Stimulated activated naive B cell treated with anti-CD40 and anti-IgM and Interleukin-4, amounts not matched to agents 10 μg/mL and 1 μg/mL and 100 μg/mL, for 72 hours (primary cell): ENCODE measurements at places on chromosomes 5 and 9.
A peak's percentile ranks its signal among the peaks of the same experiment; 100 is the strongest.

DNA sequence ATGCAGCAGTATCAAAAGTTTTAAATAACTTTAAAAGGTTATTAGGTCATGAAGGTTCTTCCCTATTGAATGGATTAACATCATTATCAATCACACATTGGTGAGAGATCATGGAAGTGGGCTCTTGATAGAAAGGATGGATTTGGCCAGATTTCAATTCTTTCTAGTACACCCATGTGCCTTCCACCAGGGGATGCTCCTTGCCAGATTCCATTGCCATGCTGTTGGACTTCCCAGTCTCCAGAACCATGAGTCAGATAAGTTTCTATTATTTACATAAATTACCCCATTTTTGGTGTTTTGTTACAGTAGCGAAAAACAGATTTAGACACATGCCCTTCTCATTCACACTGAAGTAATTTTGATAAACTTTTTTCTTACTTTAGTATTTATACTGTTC is 1010.6 kb upstream of the C9orf72 start:
- no peak for DNase-seq

GRCh38 chr5:124584991-124585715 is 161.3 kb downstream of the ZNF608 start:
- DNase-seq: peak; percentile 17

DNA sequence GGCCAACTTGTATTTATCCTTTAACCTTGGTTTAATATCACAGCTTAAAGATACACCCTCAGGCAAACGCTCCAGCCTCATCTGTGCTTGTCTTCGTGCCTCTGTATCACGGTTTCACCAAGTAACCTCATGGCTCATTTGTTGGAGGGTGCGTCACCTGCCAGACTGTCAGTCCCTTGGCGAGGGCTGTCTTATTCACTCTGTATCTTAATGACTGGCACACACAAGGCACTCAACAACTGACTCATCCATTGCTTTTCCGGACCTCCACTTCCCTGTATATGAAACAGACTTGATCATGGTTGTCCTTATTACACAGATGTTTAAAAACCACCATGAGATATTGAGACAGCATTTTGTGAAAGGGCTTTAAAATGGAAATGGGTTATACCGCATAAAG is 28.0 kb downstream of the LCP2 start:
- no peak for DNase-seq

- DNase-seq: no peak
Observed at GRCh38 chr9:6905850-6906375, 148.1 kb downstream of the KDM4C start.

DNA sequence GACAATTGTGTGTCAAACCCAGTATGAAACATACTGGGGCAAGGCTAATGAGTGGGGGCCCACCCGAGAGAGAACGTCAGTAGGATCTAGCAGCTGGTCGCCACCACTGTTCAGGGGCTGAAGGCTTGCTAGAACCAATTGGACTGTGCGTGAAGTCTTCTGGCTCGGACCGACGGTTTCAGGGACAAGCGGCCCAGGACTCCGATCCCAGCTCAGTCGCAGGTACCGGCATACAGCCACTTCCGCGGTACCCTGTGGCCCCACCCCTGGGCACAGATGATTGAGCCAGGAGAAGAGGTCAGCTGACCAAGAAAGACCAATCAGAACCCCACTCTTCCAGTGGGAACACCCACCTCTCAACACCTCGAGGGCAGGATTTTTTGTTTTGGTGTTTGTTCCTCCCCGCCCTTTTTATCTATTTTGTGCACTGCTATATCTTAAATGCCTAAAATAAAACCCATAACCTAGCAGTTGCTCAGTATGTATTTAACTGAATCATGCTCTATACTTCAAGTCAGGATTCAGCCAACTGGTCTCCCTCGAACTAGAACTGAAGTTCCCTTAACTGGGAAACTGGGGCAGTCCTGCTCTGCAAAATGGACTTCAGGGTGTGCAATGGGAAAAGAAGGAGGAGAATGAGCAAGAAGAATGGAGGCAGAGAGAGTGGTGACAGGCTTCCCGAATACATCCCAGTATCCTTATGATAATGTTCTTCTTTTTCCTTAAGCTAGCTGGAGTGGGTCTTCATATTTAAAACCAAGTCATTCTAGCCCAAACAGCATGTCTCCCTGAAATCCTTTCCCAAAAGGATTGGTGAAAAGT is 21.1 kb upstream of the CPEB4 start:
- DNase-seq: no peak

GRCh38 chr5:146904890-146905289 is 26.3 kb upstream of the PPP2R2B start:
- no peak for DNase-seq

- no peak for DNase-seq
Observed at GRCh38 chr9:38172586-38172985, 103.6 kb upstream of the SHB start.

DNA sequence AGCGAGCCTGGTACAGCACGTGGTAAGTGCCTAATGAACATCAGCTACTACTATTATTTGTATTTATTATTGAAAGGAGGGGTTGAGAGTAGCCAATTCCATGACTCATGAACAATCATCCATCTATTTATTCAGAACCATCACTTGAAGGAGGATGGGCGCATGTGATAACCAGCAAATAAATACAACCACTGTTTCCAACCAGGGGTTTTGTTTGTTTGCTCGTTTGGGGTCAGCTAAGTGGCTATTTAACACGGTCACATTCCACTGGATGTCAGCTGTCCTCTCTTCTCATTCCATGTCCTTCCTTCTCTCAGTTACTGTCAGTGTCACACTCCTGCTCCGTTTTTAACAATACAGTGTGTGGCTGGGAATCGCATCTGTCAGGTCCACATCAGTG is 8.6 kb downstream of the RAPGEF1 start:
- DNase-seq: no peak

DNA sequence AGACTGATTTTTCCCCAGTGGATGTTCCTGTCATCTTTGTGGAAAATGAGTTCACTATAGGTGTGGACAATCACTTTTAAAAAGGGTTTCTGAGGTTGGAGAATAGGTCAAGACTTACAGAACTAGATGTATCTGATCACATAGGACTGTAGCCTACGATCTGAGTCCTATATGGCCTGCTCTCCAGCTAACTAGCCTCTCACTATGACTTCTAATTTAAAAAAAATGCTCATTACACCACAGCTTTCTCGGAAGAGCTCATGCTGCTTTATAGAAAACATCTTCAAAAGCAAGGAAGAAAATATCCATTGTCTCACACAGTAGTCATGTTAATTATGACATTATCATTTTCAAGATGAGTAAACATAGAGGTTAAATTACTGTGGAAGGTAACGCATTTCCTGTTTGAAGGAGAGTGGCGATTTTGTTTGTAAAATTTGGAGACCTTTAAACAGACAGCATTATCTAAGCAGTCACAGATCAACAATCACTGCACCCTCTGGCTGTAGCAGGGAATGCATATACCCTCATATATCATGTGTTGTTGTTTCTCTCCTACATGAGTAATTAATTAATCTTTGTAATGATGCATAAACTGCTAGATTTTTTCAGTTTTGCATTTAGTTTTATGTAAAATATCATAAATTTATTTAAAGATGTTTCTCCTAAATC is 573.7 kb downstream of the GABRG2 start:
- no peak for DNase-seq

- peak; percentile 3 for DNase-seq
Observed at GRCh38 chr9:98944057-98944733, 488 bp downstream of the COL15A1 start.

- DNase-seq: peak; percentile 17
Observed at GRCh38 chr9:95157481-95158151, 159.9 kb downstream of the FANCC start.

- no peak for DNase-seq
Observed at GRCh38 chr9:32011049-32011448, 373.4 kb upstream of the ACO1 start.

DNA sequence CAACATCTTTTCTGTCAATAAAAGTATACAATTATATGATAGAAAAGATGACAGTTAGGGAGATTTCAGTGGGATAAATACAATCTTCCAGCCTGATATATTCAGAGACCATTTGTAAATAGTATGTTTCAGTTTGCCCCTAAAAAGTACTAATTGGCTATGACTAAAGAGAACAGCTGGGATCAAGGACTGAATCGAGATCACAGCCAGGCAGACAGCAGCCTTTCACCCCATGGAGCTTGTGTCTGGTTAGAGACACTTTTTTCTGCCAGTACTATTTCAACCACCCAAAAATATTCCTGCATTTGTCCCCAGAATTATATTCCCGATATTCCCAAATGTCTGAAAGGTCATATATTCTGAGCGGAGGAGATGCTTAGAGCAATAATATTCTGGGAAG is 577.3 kb upstream of the TLE4 start:
- DNase-seq: no peak

DNA sequence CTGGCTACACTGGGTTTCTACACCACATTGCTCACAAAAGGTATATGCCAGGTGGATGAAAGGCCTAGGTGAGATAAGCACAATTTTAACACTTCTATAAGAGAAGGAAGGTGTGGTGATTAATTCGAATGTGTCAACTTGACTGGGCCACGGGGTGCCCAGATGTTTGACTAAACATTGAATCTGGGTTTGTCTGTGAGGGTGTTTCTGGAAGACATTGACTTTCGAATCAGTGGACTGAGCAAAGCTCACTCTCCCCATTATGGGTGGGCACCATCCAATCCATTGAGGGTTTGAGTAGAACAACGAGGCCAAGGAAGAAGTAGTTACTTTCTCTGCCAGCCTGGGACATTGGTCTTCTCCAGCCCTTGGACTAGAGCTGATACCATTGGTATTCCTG is 78.2 kb upstream of the COL5A1 start:
- DNase-seq: no peak

DNA sequence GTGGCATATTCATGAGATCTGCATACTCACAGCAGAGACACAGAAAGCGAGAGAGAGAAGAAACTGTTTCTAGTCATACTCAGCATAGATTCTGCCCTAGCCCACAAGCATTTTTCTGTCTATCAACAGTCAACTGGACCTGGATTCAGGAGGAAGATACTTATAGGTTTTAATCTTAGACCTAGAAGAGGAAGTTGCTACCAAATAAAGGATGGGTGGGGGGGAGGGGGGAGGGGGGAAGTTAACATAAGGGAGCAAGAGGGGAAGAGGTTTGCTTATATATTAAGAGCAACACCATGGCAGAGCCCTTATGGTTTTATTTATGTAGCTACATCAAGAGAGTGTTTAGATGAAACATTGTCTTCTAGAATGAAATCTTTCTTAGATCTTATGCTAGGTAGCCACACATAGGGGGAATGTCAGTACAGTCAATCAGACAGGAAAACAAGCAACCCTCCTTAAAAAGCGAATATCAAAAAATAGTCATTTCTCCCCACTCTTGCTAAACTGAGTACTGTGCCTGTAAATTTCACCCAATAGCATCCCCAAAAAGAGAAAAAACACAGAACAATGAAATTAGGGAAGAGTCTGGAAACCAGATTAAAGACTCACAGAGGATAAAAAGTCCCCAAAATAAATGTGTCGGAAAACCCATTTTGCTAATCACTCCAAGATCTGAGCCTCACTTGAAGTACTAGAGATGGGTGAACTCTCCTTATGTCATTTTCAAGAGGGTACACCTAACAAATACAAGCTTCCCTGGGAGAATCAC is 192.7 kb upstream of the NR4A3 start:
- no peak for DNase-seq

- DNase-seq: peak; percentile 64
Observed at GRCh38 chr9:34664281-34665066, 2.0 kb upstream of the CCL27 start.

DNA sequence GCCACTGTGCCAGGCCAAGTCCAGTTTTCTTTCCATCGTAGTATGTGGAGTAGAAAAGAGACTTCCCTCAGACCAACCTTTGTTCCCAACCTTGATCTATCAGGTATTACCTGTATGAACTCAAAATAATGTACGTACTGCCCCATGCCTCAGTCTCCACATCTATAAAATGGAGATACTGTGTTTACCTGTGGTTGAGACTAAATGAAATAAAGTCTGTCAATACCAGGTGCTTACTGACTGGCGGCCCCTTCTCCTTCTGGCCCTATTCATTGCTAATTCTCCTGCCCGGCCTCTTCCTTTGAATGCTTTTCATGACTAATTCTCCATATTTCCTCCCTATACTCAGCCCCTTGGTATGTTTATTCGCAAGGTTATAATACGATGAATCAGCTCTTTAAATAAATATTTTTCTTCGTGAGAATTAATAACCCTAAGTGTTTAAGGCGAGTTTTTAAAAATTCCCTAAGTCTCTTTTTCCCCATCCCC is 89.6 kb upstream of the BASP1 start:
- no peak for DNase-seq

GRCh38 chr9:115267790-115268189 is 149.8 kb upstream of the TNC start:
- no peak for DNase-seq

- DNase-seq: no peak
Observed at GRCh38 chr9:6224393-6225154, 9.0 kb downstream of the IL33 start.

DNA sequence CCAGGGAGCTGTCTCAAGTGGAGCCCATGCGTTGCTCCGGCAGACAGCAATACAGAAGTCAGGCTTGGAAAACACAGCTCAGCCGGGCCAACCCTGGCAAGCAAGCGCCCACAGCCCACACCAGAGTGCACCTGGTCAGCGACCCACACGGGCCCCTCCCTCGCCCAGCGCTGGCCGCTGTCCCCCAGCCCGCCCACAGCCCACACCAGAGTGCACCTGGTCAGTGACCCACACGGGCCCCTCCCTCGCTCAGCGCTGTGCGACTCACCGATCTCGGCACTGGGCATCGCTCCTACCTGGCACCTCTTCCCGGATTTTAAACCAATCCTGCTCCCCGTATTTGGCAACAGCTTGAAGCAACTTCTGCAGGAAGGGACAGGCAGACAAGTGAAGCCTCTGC is 12.8 kb downstream of the SNAPC4 start:
- no peak for DNase-seq

GRCh38 chr9:75359638-75360037 is 271.3 kb downstream of the OSTF1 start:
- no peak for DNase-seq
